ENCODE measurements at places on chromosomes 5 and 9. TPM values are rescaled to one million over a fixed set of nuclear protein-coding genes. Genes with fewer than 3 reads are reported as not detected.

The TMEM167A gene
- 57.1 TPM for polyA plus RNA-seq

The CNTLN gene
- 2.5 TPM for polyA plus RNA-seq

The DIRAS2 gene
- not detected for polyA plus RNA-seq

The SHOC1 gene
- polyA plus RNA-seq: 0.01 TPM

The EPB41L4B gene
- polyA plus RNA-seq: 6.7 TPM

The PCAT7 gene
- 0.21 TPM for polyA plus RNA-seq

The PCDHB9 gene
- 0.79 TPM for polyA plus RNA-seq

The SLC9A3 gene
- polyA plus RNA-seq: 3.1 TPM

The ISL1 gene
- polyA plus RNA-seq: 1.5 TPM

The FAM221B gene
- not detected for polyA plus RNA-seq

The FOXD4L6 gene
- polyA plus RNA-seq: not detected

The INSYN2B gene
- polyA plus RNA-seq: not detected

The UNC5A gene
- polyA plus RNA-seq: 0.24 TPM

The CER1 gene
- not detected for polyA plus RNA-seq

The EQTN gene
- not detected for polyA plus RNA-seq

The IFNE gene
- polyA plus RNA-seq: not detected

The TTC23L gene
- 0.07 TPM for polyA plus RNA-seq

All from adipose tissue (tissue), 3 donors.